Occipital lobe (tissue), 3 donors: ENCODE measurements at places on chromosomes 2 and 18. TPM values are rescaled to one million over a fixed set of nuclear protein-coding genes. Genes with fewer than 3 reads are reported as not detected.

Gene LYPD1
- 17.8 TPM for total RNA-seq

Gene DOK1
- total RNA-seq: 3.4 TPM

- DNase-seq: no peak
Measured at GRCh38 chr2:98607104-98607503, 1.2 kb downstream of the COA5 start.

DNA sequence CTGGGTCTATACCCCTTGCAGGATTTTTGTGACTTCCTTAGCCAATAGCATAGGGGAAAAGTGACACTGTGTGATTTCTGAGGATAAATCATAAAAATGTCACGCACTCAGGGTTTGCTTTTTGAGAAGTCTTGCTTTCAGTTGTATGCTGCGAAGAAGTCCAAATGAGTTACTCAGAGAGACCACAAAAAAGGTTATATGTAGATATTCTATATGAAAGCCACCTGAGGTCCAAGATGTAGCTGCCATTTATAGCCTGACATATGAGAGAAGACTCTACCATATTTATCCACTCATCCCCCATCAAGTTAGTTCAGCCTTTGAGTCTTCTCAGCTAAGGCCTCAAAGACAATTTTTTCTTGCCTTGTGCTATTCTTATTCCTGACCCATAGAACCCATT lies 488.3 kb upstream of the MAP2 start:
- DNase-seq: no peak

- DNase-seq: no peak
Measured at GRCh38 chr18:54558609-54559585, 32.1 kb upstream of the DYNAP start.

Gene GREB1L
- total RNA-seq: 0.31 TPM

GRCh38 chr2:17879137-17879912 lies 858 bp downstream of the KCNS3 start:
- no peak for DNase-seq

DNA sequence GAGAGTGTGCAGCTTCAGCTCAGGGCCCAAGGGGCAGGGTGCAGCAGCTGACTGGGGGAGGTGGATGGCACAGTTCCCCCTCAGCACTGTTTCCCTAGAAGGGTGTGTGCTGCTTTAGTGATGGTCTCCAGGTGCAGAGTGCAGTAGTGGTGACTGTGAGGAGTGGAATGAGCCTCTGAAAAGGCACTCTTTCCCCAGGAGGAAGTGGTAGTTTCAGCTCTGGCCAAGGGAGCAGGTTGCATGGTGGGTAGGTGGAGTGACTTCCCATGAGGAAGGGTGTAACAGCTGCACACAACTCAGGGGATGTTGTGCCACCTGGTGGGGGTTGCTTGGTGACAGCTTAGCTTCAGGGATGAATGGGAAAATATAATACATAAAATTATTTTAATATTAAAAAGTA lies 251.5 kb upstream of the NXPH2 start:
- no peak for DNase-seq

Gene FER1L5
- 0.47 TPM for total RNA-seq

DNA sequence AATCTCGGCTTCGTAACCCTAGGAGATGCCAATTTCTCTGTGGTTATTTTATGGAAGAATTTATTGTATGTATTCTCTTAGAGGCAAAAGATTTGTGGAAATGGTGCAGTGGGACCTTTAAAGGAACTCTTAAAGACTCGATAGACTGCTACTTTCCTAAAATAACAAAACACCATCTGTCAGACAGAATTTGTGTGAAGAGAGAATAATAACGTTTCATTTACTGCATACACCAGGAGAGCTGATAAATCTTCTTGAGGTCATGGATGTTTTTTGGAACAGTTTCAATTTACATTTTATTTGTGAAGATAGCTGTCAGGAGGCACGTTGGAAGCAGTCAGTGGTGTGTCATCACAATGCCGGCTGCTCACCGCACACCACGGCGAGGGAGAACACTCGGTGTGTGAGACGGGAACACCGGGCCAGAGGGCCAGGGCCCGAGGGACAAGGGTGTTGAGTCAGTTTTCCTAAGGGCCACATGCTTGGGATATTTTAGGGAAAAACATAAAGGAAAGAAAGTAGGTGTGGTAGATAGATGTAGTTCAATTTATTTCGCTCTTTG lies 1681.0 kb upstream of the DDX18 start:
- no peak for DNase-seq

DNA sequence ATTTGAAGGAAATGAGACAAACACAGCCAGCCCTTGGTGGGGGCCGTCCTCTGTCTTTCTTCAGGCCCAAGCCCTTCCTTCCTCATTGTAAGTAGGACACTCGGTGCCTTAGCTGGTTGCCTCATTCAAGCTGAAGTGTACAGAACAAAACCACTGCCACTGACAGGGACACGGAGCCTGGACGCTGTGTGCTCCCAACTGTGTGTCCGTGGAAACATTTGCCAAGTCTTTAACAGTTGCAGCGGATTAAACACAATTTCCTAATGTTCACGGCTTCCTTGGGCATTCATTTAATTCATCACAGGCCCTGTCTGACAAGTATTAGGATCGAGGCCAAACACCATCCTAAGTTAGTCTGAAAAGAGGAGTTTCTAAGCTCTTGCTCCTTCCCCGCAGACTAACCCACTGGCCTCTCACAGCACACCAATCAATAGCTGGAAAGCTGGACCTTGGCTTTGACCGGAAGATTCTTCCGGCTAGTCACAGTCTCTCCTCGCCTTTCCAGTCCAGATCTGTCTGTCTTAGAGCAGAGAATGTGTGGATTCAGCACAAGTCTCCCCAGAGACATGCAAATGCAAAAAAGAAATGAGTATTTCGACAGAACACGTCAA lies 68.7 kb upstream of the ACSL3 start:
- no peak for DNase-seq

DNA sequence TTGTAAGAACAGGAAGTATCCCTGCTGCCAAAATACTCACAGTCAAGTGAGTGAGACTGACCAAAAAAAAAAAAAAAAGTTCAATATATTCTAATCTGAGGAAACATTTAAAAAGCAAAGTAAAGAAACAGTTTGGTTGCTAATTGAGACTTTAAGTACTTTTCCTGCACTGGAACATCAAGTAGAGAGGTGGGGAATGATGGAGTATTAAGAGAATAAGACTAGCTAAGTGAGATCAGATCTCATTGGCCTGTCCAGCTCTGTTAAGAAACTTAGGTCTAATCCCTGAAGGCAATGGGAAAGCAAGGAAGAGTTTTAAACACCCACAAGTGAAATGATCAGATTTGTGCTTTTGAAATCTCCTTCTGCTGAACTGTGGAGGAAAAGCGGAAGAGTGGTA lies 27.8 kb upstream of the MAP4K3 start:
- DNase-seq: no peak

GRCh38 chr2:237540823-237541222 lies 25.6 kb upstream of the PRLH start:
- no peak for DNase-seq

Gene CERKL
- total RNA-seq: 1.1 TPM

GRCh38 chr2:88214631-88215030 lies 44.5 kb downstream of the THNSL2 start:
- no peak for DNase-seq

- no peak for DNase-seq
Measured at GRCh38 chr18:36850527-36851201, 21.7 kb downstream of the KIAA1328 start.

DNA sequence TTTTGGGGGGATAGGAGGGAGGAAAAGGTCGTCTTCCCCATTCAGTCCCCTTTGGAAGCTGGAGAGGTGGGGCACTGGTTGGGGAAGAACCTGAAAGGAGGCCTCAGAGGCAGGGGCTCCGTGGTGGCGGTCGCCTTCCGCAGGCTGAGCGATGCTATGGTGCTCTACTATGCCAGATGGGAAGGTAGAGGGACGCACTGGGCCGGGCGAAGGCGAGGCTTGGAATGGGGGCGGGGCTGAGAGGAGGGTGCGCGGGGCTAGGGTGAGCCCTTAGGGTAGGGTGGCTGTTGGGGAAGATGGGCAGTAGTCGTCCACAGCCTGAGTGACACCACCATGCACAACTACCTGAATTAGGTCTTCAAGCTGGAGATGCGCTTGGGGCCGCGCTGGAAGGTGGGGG lies 11.1 kb downstream of the ZAP70 start:
- no peak for DNase-seq

DNA sequence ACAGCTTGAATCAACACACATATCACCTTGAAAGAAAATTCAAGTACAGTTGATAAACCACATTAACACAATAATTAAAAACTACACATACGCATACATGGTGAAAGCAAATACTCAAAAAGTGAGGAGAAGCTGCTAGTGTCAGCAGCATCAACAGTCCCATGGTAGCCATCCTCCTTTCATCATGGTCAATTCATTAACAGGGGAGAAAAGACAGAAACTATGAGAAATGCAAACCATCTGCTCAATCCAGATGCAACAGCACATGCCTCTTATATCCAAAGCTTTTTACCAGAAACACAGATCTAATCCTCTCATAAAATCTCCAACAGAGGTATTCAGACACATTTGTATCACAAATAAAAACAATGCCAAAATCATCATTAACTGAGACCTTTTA lies 81.9 kb upstream of the CHRNA1 start:
- DNase-seq: no peak

DNA sequence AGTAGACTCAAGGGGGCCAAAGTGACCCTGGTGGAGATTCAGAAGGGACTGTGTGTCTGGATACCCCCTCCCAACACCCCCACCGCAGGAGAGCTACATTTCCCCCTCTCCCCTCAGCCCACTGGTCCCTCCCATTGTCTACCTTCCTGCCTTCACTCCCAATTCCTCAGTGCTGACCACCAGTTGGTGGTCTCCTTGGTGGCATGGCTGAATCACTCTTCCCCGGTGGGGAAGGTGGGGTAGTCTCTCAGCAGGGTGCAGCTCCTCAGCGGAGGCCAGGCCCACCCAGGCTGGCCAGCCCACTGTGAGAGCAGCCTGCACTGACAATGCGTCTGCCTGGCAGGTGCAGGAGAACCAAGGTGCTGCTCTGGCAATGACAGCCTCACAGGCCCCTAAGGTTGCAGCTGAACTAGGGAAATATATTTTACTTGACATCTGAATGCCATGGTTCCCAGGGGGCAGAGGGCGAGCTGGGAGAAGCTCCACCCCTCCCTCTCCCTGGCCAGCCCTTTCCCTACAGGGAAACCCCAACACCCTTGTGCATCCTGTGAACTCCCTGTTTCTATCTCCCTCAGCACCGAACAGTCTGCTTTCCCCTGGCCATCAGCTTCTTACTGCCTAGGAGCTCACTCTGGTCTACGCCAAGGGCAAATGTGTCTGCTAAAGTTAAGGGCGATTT lies 62.6 kb upstream of the PAX8 start:
- no peak for DNase-seq

GRCh38 chr2:3587432-3587831 lies 7.5 kb upstream of the COLEC11 start:
- DNase-seq: no peak

- no peak for DNase-seq
Measured at GRCh38 chr18:48698707-48699106, 159.9 kb downstream of the CTIF start.

DNA sequence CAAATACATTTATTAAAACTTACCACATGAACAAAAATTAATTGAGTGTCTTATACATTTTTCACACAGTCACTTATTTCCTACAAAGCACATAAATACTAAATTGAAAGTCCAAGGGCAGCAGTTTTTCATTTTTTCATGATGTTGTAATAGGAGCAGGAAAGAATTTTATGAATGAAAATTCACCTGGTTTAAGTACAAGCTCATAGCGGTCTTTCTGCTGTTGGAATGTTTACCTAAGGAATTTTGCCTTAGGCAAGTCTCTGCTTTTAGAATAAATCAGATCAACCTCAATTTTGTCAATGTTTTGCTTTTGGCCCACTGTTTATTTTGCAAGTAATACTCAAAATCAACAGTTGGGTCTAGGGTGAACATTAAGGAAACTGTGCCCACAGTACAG lies 40.0 kb downstream of the ETAA1 start:
- no peak for DNase-seq

GRCh38 chr2:98465456-98466226 lies 21.0 kb downstream of the INPP4A start:
- no peak for DNase-seq

GRCh38 chr2:204346906-204347305 lies 198.4 kb upstream of the PARD3B start:
- no peak for DNase-seq

DNA sequence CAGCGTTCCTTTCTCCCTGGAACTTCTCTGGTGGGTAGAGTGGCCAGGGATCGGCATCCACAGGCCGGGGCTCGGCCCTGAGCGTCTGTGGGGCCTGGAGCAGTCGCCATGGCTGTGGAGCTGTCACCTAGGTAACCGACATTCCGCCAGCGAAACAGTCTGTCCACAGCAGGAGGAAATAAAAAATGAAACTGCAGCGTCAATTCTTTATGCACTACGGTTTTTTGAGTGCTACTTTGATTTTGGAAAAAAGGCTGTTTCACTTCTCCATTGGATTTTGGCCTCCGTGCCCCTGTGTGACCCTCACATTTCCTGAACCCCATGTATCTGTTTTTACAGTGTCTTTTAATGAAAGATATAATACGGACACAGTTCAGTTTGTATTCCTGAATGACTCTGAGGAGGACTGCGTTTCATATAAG lies 163.4 kb downstream of the LDLRAD4 start:
- DNase-seq: peak; percentile 36

DNA sequence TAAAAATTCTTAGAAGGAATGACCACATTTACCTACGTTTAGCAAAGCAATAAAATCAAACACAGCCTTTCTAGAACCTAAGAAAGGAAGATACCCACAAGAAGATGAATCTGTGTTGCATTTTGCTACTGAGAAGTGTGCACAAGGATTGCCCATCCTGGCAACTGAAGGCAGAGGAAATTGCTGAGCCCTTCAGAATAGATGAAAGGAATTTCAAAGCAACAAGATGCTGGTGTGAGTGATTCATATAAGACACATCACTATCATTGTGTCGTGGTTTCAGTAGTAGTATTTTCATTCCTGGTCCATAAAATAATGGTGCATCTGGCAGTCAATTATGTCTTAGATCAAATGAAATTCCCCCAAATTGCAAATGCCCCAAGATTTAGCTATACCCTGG lies 48.4 kb upstream of the ANKRD44 start:
- no peak for DNase-seq

DNA sequence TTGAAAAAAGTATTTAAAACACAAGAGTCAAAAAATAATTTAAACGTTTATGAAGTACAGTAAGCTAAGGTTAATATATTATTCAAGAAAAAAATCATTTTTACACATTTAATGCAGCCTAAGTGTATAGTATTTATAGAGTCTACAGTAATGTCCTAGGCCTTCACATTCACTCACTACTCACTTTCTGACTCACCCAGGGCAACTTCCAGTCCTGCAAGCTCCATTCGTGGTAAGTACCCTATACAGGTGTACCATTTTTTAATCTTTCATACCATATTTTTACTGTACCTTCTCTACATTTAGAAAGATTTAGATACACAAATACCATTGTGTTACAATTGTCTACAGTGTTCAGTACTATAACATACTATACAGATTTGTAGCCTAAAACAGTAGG lies 20.9 kb upstream of the RPRD1A start:
- DNase-seq: no peak

GRCh38 chr18:62394006-62394763 lies 69.1 kb downstream of the TNFRSF11A start:
- no peak for DNase-seq

- no peak for DNase-seq
Measured at GRCh38 chr18:14086458-14087231, 45.6 kb downstream of the ZNF519 start.
